ENCODE measurements at places on chromosomes 2 and 18.

DNA sequence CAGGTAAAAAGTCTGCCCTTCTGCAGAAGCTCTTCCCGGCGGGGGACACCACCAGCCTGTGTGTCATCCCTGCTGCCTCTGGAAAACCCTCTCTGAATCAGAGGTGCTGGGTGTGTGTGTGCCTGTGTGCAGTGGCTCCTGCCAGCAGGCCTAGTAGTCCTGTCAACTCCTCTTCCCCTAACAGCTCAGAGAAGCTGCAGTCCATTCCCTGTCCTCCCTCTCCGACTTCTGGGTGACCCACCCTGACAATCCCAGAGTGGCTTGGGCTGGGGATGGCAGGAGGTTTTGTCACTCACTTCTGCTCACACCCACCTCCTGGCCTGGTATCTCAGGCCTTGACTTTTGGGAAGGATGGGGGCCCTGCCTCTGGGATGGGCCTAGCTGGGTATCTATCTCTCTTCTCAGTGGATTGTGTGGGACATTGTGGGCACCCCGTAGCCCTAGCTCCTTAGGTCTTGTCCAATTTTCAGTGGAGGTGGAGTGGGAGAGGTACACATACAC is 2.3 kb downstream of the WNT10A start:
- DNase-seq, result no peak

GRCh38 chr2:173830170-173830569 is 135.0 kb downstream of the SP3 start:
- no peak for DNase-seq

- no peak for DNase-seq
Observed at GRCh38 chr2:133986881-133987795, 266.7 kb upstream of the MGAT5 start.

DNA sequence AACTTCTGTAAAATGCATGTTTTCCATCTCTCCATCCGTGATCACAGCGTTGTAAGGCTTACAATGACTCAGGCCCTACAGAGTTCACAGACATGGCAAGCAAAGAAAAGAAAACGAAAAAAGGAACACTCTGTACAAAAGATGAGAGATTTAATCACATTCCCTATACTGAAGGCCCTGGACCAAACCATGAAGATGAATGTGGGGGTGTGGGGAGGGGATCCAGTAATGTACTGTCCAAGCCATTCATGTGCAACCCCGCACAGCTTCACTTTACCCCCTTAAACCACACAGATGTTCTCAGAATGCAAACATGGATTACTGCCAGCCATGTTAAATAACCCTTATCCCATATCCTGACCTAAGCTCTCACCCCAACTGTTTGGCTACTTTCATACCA is 391.1 kb downstream of the NCKAP5 start:
- DNase-seq, result no peak

DNA sequence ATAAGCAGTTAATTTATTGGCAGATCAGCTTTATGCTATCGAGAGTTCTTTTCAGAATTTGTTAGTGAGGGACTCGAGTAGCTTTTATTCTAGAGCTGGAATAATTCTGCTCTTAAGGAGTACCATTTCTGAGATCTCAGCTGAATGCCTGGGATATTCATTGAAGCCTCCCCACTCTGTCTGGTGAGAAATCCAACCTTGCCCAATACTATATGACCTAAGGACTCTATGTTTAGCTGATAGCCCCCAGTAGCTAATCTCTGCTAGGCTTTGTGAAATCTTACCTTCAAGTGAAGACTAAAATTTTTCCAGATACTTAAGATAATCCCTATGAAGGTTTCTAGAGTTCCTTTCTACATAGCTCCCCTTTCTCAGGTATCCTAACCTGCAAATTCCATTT is 261.4 kb downstream of the SETBP1 start:
- DNase-seq, result no peak

DNA sequence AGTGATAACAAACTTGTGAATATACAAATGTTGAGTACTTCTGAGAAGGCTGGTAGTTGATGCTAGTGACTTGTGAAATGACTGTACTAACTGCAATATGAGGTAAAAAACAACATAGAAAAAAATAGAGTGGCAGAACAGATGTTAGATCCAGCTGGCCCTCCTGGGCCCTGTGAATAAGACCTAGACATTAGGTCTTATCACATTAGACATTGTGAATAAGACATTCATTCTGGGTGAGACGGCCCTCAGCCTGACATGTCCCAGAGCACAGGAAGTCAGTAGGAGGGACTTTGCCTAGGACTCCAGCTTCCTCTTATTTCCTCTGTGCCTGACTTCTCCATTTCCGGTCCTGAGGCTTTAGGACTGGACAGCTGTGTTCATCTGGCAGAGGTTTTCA is 22.9 kb downstream of the DOK1 start:
- DNase-seq, result no peak

GRCh38 chr2:108575132-108575966 is 41.1 kb downstream of the LIMS1 start:
- DNase-seq, result no peak

GRCh38 chr2:85887566-85888019 is 1.2 kb downstream of the ST3GAL5 start:
- peak; percentile 27 for DNase-seq

GRCh38 chr2:96964221-96964905 is 22.0 kb downstream of the FAM178B start:
- no peak for DNase-seq

GRCh38 chr2:160354677-160355076 is 138.9 kb downstream of the RBMS1 start:
- no peak for DNase-seq

- no peak for DNase-seq
Observed at GRCh38 chr2:197239434-197239833, 71.1 kb downstream of the ANKRD44 start.

DNA sequence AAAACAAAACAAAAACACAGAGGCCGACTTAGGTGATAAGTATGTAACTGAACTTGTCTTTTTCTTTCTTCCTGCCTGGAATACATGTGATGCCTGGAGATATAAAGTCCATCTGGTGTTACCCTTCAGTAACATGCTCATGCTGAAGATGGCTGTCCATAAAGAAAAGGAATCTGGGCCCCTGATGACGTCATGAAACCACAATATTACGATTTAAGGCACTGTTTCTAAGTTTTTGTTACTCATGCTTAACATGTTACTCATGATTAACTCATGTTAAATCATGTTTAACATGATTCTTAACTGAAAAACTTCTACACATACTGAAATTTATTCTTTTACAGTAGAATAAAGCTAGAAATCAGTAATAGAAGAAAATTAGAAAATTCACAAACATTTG is 49.0 kb downstream of the STRADB start:
- no peak for DNase-seq

DNA sequence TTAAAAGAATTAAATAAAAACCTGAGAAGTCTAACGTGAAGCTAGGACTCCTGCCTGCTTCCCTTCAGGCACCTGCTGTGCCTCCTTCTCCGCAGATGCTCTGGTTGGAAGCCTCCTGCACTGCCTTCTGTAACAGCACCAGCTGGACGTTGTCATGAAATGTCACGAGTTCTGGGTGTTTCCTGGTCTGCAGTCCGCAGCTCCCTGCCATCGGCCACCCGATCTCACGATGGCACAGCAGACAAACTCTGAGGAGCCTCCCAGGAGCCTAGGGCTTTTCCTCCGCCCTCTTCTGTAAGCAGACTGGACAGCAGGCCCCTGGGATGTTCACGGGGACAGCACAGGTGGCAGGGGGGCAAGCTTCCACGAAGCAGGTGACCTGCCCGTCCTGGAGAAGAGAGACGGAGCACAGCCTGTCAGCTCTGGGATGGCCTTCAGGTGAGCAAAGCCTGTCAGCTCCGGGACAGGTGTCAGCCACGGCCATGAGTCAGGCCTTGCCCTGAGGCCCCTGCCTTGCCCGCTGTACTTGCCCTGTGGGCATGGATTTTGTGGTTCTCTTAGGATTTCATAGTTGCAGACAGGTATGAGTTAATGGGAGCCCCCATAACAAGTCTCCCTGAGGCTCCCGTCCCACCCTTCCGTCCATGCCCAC is 110.3 kb downstream of the PXDN start:
- DNase-seq, result no peak

DNA sequence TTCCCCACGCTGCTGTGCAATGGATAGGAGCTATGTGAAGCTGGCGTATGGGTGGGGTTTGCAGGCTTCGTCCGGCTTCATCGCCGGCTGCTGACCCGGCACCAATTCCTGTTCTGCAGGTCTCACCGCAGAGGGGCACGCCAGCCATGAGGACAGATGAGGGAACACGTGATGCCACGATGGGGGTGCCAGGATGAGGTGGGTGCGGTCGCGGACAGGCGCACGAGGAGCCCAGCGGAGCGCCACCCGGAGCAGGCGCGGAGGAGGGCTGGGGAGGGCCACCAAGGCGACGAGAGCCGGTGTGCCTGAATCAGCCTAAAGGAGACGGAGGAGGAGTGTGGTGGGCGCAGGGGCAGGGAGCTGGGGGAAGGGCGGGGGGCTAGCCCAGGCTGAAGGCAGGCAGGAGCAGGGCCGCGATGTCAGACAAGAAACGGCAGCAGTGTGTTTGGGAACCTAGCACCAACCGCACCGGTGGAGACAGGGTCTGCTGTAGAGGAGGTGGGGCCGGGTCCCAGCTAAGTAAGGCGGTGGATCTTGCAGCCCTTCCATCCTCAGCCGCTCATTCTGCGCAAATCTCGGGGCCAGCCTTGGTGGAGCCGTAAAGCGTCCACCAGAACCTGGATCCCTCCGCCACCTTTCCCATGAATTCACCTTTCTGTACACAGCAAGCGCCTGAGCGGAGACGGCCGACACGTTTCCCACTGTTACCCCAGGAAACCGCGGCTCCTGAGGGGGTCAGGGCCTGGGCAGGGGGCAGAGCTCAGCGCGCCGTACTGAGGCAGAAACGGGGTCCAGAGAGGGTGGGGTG is 17.0 kb upstream of the CD8A start:
- peak; percentile 36 for DNase-seq

DNA sequence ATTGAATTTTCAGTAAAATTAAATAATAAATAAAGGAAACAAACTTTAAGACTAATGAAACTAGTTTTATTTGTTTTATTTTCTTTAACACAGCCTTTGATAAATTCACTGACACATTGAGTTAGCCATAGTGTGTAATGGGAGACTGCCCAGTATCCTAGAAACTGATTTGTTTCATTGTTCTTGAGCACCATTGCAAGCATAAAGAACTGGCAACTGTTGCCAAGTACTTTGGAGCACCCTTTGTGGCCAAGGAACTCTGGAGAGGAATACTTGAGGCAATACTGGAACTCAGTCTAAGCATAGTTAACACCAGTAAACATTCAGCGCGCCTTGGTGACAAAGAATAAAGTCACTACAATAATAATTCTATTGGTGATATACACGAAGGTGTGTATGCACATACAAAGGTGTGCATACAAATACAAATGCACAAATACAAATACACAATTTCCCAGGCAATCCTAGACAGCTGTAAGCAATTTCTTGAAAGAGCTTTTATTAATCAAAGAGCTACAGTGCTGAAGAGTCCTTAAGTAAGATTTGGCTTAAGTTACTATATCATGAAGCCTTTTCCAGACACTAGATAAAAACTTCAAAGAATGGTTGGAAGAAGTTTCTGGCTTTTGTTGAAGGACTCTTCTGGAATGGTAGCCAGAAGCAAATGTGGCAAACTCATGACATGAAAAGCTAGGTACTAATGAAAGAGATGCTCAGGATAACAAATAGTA is 1371.2 kb downstream of the LRP1B start:
- DNase-seq, result no peak

DNA sequence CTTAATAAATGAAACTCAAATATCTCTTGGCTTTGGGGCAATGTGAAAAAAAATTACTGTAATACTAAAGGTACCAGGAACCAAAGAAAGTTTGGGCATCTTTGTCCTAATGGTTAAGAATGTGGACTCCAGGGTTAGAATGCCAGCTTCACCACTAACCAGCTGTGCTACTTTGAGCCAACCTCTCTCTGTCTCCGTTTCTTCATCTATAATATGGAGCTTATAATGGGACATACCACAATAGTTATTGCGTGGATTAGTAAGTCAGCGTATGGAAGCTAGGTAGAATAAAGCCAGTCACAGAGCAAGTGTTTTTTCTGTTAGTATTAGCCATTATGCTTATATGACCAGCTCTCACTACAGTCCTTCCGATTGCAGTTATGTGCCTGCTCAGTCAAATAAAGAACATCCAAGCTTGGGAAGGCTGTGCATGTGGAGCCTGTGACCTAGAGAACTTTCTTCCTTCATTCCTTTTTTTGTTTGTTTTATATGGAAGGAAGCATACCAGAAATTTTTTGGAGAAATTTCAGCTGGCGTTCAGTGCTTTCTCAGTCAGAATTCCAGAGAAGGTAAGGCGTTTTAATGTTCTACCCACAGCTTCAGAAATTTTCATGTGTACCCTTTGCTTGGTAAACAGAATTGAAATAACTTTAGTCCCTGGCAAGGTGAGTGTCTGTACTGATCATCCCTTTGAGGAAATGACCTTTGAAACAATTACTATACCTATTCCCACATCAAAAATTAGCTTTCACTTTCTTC is 114.0 kb upstream of the RND3 start:
- DNase-seq, result no peak

GRCh38 chr2:171095014-171095582 is 65.6 kb downstream of the TLK1 start:
- DNase-seq, result no peak

GRCh38 chr2:193141-193671 is 70.6 kb downstream of the SH3YL1 start:
- peak; percentile 19 for DNase-seq

GRCh38 chr2:72178551-72178950 is 30.9 kb upstream of the CYP26B1 start:
- DNase-seq, result no peak

- no peak for DNase-seq
Observed at GRCh38 chr2:115083225-115083624, 640.8 kb downstream of the DPP10 start.

GRCh38 chr2:160434254-160434948 is 59.2 kb downstream of the RBMS1 start:
- DNase-seq, result no peak

DNA sequence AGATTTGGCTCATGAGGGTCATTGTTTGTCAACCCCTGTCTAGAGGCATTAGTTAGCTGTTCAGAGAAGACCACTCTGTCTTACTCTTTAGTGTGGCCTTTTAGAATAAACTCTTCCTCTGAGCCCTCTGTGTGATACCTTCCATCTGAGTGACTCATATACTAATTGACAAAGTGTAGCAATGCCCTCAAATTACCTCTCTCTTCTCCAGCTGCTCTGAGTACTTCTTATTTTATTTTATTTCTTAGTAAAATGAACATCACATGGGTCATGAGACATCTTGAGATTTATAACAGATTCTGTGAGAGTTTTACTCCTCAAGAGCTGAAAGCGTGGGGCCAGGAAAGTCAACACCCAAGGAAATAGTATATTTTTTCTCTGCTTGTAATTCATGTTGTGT is 67.4 kb downstream of the KCTD18 start:
- DNase-seq, result no peak

DNA sequence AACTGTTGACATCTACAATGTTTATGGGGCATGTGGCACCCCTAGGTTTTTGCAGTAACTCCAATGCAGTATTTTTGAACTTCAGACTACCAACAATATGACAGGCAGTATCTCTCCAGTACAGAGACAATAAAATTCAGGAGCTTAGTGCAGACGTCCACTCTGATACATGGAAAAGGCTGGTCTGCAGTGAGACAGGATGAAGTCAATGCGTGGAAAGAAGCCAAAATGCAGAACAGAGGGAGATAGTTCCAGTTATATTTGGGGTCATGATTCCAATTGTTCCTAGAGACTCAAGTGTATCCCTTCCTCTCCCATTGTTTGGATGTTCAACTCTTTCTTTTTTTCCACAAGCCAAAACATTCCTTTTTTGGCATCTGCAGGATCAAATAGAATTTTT is 18.7 kb upstream of the SMAD2 start:
- DNase-seq, result no peak
